ENCODE measurements at places on chromosomes 5 and 9.
A peak's percentile ranks its signal among the peaks of the same experiment; 100 is the strongest.

DNA sequence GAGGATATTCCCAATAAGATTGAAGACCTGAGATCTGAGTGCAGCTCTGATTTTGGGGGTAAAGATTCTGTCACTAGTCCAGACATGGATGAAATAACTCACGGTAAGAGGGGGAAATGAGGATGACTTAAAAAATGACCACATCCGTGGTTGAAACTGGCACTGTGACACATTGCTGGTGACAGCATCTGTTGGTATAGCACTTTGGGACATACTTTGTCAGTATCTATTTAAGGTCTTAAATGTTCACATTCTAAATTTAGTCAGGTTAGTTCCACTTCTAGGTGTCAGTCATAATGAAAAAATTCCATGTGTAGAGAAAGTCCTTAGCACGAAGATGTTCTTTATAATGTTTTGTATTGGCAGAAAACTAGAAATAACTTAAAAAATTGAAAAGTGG lies 70.9 kb downstream of the GAPVD1 start:
- DNase-seq, result no peak

- DNase-seq, result no peak
Observed at GRCh38 chr5:115459855-115460341, 84.7 kb downstream of the FEM1C start.

GRCh38 chr5:32278406-32278805 lies 34.3 kb downstream of the MTMR12 start:
- DNase-seq, result peak; percentile 55

- no peak for DNase-seq
Observed at GRCh38 chr5:62909326-62909725, 330.7 kb downstream of the LRRC70 start.

DNA sequence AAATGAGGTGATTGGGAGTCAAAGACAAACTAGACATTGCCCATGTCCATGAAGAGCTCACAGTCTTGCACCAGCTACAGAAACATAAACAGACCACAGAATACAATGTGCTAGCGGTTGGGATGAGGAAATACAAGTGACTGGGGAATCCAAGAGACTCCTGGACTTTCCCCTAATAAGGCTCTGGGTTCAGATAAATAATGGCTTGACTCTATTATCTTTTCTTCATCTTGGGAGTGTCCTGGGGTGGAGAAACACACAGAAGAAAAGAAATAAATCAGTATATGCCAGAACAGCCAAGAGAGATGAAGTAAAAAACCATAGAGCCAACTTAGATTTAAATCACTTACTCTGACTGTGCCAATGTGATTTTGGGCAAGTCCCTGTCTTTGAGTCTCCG lies 227.8 kb downstream of the PAPPA start:
- peak; percentile 54 for DNase-seq
